ENCODE measurements at places on chromosomes 3 and 15.

DNA sequence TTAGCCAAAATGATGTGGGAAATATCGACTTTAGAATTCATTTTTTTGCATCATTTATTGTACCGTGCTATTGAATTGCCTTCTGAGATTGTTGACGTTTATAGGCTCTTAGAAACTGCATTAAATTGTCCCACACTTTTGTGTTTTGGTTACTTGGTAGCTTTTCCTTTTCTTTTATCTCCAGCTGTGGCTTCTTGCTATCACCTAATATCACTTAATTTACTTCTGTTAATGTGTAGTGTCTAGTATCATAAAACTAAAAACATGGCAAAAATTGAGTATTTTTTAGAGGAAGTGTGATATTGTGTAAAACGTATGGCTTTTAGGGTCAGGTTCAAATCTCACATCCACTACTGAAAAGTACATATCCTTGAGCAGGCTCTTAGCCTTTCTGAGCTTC is 11.2 kb downstream of the TMOD3 start:
- no peak for DNase-seq

DNA sequence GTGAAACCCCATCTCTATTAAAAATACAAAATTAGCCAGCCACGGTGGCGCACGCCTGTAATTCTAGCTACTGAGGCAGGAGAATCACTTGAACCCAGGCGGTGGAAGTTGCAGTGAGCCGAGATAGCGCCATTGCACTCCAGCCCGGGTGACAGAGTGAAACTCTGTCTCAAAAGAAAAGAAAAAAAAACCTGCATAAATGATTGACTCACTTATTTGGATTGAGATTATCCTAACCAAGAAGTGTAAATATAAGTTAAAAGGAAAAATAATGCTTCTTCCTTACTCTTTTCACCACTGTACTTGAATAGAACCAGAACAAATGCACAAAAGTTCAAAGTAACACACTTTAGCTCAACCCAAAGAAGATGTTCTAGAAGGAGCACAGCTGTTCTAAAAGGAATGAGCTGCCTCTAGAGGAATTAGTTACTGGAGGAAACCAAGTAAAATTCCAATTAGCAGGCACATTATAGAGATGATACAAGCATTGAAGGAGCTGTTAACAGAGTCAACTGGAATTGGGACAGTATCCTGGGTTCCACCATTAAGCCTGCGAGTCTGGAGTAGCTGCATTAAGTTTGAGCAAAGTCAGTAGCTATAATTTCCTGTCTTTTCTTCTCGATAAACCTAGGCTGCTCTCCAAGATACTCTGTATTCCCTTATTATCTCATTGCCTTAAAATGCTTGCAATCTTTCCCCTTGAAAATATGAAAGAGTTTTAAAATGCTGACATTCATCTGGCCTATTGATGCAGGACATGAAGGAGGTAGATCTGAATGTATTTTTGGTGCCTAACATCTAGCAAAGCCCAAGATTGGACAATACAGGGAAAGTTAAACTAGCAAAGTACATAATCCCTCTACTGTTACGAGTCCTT is 9.5 kb downstream of the MTHFS start:
- no peak for DNase-seq

- no peak for DNase-seq
Observed at GRCh38 chr3:83928391-83928790, 1030.4 kb upstream of the CADM2 start.

GRCh38 chr3:115989684-115990421 is 366.5 kb downstream of the GAP43 start:
- no peak for DNase-seq
